ENCODE measurements at places on chromosomes 3 and 15. TPM values are rescaled to one million over a fixed set of nuclear protein-coding genes. Genes with fewer than 3 reads are reported as not detected.

The ANKRD63 gene
- not detected for total RNA-seq

The ADGRG7 gene
- not detected for total RNA-seq

The PRRT3 gene
- 3.6 TPM for total RNA-seq

The ZNF774 gene
- total RNA-seq = 0.91 TPM

The FRMD5 gene
- total RNA-seq = 0.24 TPM

The TMIE gene
- total RNA-seq = not detected

The SPATA12 gene
- not detected for total RNA-seq

The MESP1 gene
- 0.56 TPM for total RNA-seq

The SPSB4 gene
- total RNA-seq = not detected

The TEX55 gene
- total RNA-seq = not detected

The TRIM69 gene
- 15.9 TPM for total RNA-seq

The ROPN1B gene
- not detected for total RNA-seq

The C2CD4B gene
- total RNA-seq = 4.1 TPM

The POLQ gene
- total RNA-seq = 1.1 TPM

The KCNAB1 gene
- 0.13 TPM for total RNA-seq
